Progenitor cell of endocrine pancreas (in vitro differentiated cells): ENCODE measurements at places on chromosomes 7 and 10.

DNA sequence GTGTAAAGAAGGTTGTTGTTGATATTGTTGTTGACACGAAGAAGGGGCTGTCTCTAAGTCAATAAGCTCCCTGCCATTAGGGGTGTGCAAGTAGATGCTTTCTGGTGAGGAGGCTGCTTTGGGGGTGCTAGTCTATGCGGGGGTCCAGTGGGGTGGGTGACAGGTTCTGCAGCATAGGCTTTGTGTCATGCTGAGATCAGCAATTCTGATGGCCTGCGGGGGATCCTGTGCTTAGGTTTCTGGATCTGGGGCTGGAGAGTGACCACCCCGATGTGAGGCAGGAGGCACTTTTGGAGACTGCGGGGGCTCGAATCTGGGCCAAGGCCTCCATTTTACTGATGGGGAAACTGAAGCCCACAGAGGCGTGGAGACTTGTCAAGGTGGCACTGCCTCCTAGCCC lies 5.1 kb downstream of the AQP1 start:
- no peak for DNase-seq

GRCh38 chr10:58590152-58590840 lies 77.6 kb downstream of the BICC1 start:
- DNase-seq: no peak

GRCh38 chr7:83701736-83702135 lies 52.8 kb upstream of the SEMA3E start:
- DNase-seq: no peak

DNA sequence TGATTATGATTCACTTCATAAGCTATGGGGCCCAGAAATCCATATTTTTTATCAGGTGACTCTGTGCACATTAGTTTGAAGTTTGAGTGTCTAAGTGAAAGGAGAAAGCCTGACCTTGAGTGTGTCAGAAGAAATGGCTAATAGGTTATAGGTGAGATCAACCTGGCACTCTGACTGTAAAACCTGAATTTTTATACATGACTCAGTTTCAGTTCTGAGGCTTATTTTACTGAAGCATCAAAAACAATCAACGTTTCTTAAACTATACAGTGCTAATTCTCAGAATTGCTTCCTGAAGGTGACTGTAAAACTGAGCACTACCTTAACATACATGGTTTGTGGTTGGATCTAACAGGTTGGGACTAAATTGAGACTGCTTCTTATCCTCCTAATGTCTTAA lies 159.4 kb upstream of the AHR start:
- DNase-seq: no peak

GRCh38 chr7:49822856-49823255 lies 49.4 kb downstream of the VWC2 start:
- no peak for DNase-seq

DNA sequence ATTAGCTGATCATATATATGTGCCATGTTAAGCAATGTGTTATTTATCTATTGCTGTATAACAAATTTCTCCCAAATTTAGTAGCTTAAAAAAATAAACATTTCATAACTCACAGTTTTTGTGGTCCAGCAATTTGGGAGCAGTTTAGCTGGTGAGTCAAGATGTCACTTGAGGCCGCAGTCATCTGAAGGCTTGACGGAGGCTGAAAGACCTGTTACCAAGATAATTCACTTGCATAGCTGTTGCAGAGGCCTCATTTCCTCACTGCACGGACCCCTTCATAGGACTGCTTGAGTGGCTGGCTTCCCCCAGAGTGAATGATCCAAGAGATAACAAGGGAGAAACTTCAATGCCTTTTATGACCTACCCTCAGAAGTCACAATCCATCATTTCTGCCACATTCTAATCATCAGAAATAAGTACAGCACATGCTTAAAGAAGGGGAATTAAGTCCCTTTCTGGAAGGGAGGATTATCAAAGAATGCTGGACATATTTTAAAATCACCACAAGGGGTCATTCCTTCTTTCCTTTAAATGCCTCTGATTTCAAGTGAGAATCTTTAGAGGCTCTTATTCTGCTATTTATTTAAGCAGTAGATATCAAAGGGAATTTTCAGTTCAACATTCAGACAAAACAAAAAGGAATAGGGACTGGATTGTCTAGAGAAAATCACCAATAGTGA lies 10.5 kb upstream of the SRPK2 start:
- no peak for DNase-seq

DNA sequence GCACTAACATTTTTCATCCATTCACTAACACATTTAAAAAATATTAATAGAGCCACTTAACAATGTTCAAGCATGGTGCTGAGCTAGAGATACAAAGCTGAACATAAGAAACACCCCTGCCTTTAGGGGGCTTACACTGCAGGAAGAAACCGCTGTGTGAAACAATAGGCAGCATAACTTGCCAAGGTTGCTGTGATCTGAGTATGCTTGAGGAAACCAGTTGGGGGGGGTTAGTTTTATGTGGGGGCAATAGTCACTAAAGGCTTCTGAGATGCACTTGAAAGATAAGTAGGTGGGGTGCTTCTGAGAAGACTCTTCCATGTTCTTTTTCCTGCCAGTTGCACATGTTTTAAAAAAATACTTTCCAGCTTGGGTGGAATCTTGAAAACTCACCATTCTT lies 2.8 kb downstream of the RBM17 start:
- no peak for DNase-seq

GRCh38 chr10:31942892-31943291 lies 14.3 kb upstream of the ARHGAP12 start:
- no peak for DNase-seq

GRCh38 chr7:54921116-54921515 lies 97.7 kb upstream of the EGFR start:
- DNase-seq: no peak
